ENCODE measurements at places on chromosomes 3 and 15.
A peak's percentile ranks its signal among the peaks of the same experiment; 100 is the strongest.

DNA sequence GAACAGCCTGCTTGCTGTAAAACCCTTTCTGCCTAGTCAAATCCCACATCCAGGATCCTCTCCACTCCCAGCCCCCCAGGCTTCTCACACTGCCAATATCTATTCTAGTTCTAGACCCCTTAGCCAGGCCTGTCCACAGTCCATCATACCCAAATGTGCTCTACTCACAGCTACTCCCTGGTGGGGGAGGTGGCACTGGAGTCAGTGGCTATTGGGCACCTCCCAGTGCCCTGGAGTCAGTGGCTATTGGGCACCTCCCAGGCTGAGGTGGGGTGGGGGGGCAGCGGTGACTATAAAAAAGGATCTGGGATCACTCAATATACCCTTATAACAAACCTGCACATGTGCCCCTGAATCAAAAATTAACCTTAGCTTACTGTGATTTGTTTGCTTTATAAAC, 773 bp upstream of the DISP2 start:
- no peak for DNase-seq

DNA sequence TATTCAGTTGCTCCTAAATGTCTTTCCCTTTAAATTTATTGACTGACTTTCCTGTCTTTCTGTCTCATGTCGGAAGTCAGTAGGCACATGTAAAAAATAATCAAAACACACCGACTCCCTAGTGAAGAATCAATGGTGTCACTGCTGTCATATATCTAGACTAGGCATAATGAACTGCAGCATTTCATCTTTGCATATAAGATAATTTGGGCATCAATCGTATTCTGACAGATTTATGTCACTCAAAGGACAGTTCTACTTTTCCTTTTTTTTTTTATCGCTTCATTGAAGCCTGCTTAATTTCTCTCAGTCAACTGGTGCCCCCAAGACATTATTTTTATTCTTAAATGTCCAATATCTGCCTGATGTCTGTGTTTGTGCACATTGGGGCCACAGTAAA, 206.3 kb downstream of the MEIS2 start:
- DNase-seq = no peak

- peak; percentile 72 for DNase-seq
These were observed at the start of gene BOC for GRCh38 chr3:113211330-113212149. Gene BOC, plus strand, starts transcription at chr3:113211557. Its CDS starts 38,246 bp downstream, at chr3:113249803.

- DNase-seq = peak; percentile 60
These were observed 36.9 kb downstream of the DNASE1L3 start for GRCh38 chr3:58173669-58174398.

GRCh38 chr15:52337198-52337853, 41.7 kb upstream of the MYO5C start:
- DNase-seq = no peak

- DNase-seq = no peak
These were observed 51.7 kb downstream of the PHLDB2 start for GRCh38 chr3:111910806-111911205.

- DNase-seq = no peak
These were observed 7.2 kb upstream of the MFGE8 start for GRCh38 chr15:88920186-88920891.

DNA sequence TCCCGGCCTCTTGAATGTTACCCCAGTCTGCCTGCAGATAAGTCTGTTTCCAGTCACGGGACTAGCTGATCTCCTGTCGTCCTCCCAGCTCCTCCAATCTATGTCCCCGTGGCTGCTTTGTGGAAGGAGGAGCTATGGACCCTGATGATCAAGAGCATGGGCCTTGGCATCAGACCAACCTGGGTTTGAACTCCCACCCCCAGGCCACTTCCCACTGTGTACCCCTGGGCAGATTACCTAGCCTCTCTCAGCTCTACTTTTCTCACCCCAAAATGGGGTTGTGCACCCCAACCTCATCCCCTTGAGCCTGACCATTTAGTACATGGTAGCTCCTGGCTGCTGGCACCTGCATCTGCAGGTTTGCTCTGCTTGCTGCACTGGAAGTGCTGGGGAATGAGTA, 55.8 kb downstream of the GASK1A start:
- no peak for DNase-seq

- DNase-seq = no peak
These were observed 527 bp upstream of the ASB14 start for GRCh38 chr3:57292897-57293526.

- no peak for DNase-seq
These were observed 67.8 kb upstream of the ATP13A3 start for GRCh38 chr3:194554473-194555123.

DNA sequence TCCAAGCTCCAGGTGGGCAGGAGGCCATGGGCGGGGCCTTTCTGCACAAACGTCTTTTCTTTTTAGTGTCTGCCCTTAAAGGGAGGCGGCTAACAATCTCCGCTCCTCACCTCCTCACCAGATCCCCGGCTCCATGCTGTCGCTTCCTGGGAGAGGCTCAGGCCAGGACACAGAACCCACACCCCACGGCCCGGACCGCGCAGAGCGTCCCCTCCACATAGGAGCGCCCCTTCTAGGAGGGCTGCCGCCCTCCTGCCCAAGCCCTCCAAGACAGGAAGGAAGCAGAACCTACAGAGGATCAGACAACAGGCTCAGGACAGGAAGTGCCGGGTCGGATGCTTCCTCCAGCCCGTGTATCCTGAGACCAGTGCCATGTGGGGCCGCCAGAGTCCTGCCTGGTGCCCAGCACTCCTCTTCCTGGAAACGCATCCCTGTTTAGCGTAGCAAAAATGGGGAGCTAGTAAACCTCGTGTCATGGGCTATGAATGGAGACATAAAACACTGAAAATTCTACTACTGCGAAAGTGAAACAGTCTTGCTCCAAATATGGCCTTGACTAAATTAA, 83.2 kb upstream of the ATP10A start:
- DNase-seq = no peak

GRCh38 chr3:147406028-147406931, at the start of gene ZIC4:
Gene ZIC4, minus strand, starts transcription at chr3:147406543. Its CDS starts 3,746 bp downstream, at chr3:147402797.
- no peak for DNase-seq

DNA sequence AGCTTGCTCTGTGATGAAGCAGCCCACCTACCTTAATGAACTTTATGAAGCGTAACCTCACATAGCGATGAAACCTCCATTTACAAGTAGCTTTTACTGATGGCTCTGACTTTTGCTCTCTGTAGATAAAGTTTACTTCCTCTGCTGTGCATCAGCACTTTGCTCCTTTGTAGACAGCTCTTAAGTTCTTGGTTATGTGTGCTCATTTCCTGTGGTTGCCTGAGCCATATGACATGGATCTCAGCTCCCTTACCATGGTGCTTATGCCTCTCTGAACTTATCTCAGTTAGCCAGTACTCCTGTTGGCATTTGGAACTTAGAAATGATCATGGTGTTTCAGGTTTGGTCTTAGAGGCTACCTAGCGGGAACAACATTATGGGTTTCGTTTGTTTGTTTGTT, 7.8 kb downstream of the MFSD1 start:
- no peak for DNase-seq

- no peak for DNase-seq
These were observed 25.0 kb upstream of the THBS1 start for GRCh38 chr15:39555885-39556284.

DNA sequence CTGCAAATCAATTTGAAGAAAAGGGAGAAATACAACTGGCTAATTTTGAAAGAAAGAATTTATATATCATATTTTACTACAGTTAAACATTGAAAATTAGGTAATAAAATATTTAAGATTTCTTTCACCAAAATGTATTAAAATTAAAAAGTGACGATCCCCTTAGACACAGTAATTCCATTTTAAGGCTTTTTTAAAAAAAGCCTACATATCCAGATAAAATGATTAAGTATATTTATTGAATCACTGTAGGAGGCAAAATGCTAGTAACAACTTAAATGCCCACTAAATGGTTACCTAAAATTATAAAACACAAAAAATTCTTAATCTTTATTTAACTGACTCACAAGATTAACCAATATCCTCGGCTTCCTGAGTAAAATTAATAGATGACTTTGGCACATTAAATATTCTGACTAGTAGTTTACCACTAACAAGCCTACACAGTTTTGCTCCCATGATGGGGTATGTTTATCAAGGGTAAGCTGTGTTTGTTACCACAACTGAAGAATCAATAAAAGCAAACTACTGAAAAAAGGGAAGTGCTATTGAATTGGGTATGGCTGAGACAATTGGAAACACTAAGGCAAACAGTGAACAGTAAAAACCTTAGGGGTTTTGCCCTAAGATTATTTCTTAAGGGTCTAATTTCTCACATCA, 28.4 kb downstream of the ANKRD28 start:
- peak; percentile 16 for DNase-seq

- no peak for DNase-seq
These were observed 29.4 kb upstream of the ARID3B start for GRCh38 chr15:74511583-74511982.

DNA sequence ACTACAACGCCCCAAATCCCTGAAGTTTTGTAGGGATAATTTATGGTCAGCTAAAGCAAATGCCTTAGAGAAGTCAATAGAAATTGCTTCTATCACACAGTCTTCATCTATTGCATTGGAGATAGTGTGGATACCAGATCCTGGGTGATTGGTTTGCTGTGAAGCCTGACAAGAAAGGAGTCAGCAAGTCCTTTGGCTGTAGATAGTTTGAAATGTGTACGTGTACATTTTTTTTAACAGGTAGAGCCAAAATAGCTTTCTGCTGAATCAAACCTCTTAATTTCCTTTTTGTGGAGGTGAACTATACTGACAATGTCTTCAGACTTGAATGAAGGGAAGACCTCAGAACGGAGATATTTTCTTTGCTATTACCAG, 312.3 kb downstream of the ZBBX start:
- no peak for DNase-seq

GRCh38 chr3:178159691-178160220, 376.5 kb upstream of the KCNMB2 start:
- DNase-seq = no peak

DNA sequence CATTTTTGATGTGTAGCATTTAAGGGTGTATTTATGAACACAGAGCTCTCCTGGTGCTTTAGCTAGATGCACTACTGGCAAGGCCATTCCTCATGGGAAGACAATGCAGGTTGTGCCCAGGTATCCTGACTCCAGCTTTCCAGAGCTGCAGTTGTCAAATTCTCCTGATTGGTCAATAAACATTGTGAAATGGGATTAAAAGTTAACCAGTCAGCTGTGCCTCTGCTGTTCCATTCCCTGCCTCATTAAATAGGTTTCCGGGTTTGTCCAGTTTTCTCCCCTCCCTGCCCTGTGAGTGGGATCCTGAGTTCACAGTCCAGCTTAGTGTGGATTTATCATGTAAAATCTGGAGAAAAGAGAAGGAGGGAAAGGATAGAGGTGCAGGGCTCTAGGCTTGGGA, 207.3 kb downstream of the SQOR start:
- no peak for DNase-seq

DNA sequence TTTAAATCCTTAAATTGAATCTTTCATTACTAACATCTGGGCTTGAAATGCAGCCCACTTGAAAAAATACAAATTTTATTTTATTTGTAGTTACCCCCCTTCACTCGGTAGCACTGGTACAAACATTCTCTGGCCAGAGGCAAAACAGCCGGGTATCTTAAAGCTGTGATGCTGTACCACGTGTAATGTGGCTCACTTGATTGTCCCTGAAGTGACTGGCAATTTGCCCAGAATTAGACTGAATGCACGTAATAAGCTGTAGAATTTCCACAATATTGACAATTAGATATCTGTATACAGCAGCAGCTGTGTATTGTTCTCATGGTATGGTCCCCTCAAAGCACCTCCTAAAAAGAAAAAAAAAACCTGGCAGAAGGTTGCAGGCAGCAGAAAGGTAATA, 192.8 kb upstream of the TBC1D5 start:
- no peak for DNase-seq

GRCh38 chr3:157671656-157672055, 168.4 kb upstream of the VEPH1 start:
- DNase-seq = no peak

DNA sequence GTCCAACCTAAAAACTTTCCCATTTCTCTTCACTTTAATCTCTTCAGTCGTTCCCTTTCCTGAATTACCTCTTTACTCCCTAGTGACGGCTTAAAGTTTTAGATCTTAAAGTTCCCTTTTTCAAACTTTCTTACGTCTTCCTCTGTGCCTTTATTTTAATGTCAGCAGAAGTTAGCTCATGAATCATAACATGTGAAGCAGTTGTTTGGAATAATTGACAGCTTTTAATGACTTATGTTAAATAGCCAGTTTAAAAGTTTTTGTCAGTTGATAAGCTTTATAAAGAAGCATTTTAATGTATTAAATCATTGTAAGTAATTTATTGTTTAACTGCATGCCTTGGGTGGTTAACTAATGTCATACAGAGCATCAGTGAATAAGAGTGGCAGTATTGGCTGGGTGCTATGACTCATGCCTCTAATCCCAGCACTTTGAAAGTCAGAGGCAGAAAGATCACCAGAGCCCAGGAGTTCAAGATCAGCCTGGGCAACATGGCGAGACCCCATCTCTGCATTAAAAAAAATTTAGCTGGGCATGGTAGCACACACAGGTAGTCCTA, 33.9 kb downstream of the PIK3CA start:
- no peak for DNase-seq

GRCh38 chr3:72412340-72412956, 435.8 kb downstream of the SHQ1 start:
- no peak for DNase-seq

DNA sequence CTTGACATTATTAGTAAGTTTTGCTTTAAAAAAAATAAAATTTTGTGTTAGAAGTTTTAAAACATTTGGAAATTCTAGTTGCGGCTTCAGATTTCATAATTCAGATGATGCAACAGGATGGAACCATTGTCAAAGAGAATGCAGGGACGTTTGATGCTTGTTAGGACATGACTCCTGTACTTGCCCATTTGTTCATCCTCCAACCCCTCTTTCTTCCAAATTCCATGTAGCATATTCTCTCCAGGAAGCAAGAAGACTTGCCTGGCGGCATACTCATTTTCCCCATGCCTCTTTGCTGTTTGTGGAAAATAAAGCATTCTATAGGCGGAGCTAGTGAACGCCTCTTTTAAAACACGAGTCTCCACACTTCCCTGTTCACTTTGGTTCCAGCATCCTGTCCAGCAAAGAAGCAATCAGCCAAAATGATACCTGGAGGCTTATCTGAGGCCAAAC, at the start of gene CSTA:
TSS of gene CSTA (plus strand) at position 378 of the 453 bp plus-strand sequence. CDS start at position 423, 45 bp downstream.
- DNase-seq = no peak

DNA sequence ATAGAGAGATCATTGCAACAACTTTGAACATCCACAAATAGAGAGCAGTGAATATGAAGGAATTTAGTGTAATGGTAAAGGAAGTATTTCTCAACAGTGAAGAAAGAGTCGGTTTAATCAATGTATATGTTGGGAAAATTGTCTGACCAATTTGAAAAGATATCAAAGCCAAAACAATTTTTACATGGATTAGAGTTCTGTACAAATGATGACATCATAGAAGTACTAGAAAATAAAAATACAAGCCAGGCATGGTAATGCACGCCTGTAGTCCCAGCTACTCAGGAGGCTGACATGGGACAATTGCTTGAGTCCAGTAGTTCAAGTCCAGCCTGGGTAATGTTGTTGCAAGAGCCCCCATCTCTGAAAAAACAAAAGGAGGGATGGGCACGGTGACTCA, 26.0 kb upstream of the TMEM42 start:
- DNase-seq = no peak

GRCh38 chr15:68553994-68554720, 24.6 kb upstream of the CORO2B start:
- peak; percentile 68 for DNase-seq

- no peak for DNase-seq
These were observed 260.7 kb downstream of the OPA1 start for GRCh38 chr3:193853511-193854219.
